ENCODE measurements at places on chromosomes 3 and 15.

GRCh38 chr3:179542375-179542774, 20.4 kb upstream of the ACTL6A start:
- DNase-seq, result no peak

DNA sequence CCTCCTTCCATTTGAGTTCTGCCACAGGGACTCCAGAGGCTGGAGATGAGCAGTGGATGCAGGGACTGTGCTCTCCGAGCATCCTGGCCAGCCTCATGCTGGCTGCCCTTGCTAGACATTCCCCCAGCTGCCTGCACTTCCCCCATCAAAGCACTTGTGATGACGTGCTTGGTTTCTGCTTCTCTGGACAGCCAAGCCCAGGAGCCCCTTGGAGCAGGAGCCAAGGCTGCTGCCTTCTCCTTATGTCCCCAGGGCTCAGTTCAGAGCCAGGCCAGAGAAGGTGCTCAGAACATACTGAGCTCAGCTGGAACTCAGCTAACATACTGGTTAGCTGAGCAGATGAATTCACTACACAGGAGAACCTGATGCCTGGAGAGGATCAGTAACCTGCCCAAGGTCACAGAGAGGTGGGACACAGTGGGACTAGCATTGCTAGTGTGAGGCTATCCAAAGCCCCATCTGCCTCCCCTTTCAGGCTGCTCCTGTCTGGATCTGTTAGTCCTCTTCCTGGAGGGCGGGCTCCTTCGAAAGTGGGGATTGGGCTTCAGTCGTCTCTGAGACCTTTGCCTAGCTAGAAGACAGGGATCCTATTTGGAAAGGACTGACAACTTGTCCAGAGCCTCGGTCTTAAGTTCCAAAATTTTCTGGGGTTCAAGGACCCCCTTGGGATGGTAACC, 4.3 kb downstream of the PCBP4 start:
- DNase-seq, result no peak

GRCh38 chr3:123396171-123397049, 52.5 kb downstream of the ADCY5 start:
- no peak for DNase-seq

DNA sequence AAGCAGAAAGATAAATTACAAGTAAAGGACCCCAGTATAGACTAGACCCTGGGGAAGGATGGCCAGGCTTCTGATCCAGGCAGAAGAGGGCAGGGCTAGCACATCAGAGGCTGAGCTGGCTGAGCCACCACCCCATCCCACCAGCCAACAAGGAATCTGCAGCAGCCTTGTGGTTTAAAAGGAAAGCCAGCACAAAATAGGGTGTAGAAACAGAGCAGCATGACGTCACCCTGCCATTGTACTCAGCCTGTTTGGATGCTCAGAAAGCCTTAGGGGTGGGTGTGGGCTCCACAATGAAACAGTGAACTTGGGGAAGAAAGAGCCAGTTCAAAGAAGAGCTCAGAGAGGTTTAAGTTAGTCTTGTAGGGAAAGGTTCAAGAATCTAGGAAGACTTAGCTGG, 28.2 kb downstream of the DUOX1 start:
- DNase-seq, result no peak

GRCh38 chr3:113262304-113262665, 50.9 kb downstream of the BOC start:
- no peak for DNase-seq

DNA sequence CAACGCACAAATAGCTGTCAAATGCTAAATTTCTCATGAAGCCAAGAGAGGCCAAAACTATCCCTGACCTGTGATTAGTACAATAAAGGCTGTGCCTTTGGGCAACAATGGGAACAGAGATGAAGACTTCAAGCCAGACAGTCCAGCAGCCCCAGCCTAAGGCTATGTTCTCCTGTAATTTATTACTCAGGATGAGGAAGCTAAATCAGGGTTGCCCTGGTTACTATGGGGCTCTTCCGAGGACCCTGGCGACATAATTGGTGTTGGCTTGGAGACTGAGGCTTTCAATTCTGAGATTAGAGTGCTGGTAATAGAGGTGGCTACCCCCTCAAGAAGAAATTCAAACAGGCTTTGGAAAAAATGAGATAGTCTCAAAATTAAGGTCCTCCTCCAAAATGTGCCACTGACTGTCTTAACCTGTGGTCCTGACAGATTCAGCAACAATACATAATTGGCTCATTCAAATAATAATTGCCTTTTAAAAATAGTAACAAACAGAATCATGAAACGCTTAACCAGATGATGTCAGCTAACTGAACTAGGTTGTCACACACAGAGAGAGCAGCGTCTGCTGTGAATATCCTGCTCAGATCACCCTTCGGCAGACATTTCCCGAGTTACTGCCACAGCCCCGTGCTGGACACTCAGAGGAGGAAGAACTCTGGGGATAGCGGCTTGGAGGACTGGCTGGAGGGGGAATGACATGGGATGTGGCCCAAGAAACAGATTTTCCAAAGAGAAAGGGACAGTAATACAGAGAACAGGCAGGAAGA, 43.0 kb downstream of the NSMCE3 start:
- no peak for DNase-seq

GRCh38 chr3:150521463-150521862, 24.8 kb downstream of the SERP1 start:
- no peak for DNase-seq

- no peak for DNase-seq
Observed at GRCh38 chr3:123048480-123049237, 18.2 kb upstream of the PDIA5 start.

- DNase-seq, result no peak
Observed at GRCh38 chr15:33722005-33722672, 246.2 kb upstream of the CHRM5 start.

GRCh38 chr3:29972320-29972993, 633.9 kb upstream of the TGFBR2 start:
- no peak for DNase-seq

DNA sequence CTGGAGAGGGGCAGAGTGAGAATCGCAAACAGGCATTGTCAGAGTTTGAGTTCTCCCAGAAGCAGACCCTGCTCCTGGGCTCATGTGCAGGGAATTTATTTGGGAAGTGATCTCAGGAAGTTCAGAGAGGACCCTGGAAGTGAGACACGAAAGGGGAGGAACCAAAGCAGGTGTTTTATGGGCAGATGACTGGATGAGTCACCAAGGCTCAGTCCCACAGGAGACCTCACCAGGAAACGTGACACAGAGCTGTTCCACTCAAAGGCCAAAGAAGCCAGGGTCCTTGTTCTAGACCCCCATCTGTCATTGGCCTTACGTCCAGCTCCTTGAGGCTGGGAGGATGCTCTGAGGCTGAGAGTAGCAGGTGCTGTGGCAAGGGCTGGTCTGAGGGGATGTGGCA, 43.4 kb upstream of the SEC22A start:
- DNase-seq, result no peak

DNA sequence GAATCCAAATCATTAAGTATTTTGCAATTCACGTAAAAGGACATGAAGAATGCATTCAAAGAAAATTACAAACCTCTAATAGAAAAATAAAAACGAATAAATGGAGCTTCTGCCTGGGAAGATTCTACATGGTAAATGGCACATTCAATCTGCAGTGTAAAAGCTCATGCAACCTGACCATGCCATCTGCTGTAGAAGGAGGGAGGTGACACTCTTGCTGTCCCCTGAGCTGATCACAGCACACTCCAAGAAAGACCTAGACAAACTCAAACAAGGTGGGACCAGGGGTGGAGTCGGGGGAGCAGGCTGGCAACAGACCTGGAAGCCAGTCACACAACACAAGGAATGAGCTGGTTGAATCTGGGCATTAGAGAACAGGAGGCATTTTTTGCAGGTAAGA, 101.8 kb downstream of the BDH1 start:
- DNase-seq, result no peak

Data from activated naive CD8-positive, alpha-beta T cell treated with anti-CD3 and anti-CD28 coated beads, Interleukin-2, amount 50 U/mL, for 16 hours (primary cell).